ENCODE measurements at places on chromosomes 6 and 20.

- DNase-seq, result no peak
Measured at GRCh38 chr20:36796117-36796516, 22.6 kb upstream of the DSN1 start.

DNA sequence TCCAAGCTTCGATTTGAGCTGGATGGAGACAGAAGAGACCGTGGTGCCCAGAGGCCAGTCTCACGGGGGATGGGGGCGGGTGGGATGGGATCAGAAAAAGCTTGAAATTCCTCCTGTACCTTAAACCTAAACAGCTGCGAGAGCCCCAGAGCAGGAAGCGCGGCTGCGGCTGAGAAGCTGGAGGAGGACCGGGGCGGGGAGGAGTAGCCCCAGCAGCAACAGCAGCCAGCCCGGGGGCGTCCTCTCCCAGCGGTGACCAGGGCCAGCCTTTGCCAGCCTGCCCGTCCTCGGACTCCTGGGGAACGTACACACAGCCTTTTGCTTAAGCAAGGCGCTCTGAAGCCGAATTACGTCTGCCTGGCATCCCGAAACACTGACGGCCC, 17.4 kb upstream of the PRDM13 start:
- DNase-seq, result no peak

DNA sequence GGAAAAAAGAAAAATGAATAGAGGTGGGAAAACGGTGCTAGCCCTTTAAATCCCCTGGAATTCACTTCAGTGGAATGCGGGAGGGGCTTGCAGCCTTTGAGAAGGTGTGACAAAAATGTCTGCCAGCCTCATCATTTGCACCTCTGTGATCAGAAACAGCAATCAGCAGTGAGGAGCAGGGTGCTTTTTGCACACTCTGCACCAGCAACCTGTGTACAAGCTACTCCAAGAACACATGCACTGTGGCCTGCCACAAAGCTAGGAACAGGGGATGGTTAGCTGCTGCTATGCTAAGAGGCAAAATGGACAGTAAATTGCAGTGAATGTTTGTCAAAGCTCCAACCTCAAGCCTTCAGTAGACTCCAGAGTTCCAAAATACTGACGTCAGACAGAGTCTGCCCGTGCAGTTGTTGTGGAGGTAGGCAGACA, 29.7 kb downstream of the GINS1 start:
- peak; percentile 27 for DNase-seq

DNA sequence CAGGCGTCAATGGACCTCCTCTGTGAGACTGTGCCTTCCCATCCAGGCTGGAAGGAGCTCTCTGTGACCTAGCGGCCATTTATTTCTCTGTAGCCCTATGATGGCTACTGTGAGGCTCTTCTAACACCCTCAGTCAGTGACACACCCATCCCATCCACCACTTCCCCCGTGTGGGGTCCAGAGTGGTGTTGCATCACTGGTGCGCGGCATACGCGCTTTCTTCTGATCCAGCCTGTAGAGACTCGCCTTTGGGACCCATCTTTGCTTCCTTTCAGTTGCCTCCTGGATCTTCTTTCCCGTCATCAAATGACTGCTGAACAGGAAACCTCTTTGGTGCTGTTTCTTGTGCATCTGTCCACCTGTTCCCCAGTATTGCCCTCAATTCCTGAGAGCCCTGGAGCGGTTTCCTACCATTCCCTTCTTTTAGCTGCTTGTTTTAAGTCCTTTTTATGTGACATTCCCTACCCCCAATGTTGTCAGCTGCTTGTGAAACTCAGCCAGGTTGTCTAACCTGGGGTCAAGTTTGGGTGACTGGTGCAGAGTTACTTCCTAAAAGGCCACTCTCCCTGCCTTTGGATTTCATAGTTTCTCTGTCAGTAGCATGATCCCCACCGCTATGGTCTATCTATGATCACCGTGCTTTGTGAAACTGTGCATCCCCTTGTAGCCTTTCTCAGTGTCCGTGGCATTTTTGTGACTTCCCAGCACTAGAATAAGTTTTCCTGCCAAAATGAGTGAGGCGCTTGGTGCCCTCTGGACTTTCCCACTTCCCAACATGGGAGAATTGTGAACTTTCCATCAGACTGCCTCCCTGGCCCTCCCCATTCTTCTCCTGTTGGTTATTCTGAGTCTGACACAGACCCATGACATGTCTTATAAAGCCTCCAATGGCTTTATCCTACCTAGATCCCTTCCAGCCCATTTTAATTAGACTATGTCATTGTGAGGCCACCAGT, 5.7 kb downstream of the PRR3 start:
- no peak for DNase-seq

- no peak for DNase-seq
Measured at GRCh38 chr6:27892649-27893058, 19.5 kb downstream of the OR2B2 start.

DNA sequence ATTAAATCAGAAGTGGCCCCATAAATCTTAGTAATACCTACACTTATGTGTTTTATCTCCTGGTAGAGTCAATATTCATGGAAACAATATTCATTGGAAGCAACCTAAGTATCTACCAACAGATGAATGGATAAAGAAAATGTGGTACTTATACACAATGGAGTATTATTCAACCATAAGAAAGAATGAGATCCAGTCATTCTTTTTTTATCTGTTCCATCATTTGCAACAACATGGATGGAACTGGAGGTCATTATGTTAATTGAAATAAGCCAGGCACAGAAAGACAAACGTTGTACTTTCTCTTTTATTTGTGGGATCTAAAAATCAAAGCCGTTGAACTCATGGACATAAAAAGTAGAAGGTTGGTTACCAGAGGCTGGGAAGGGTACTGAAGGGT, 268.5 kb downstream of the ZFAND3 start:
- no peak for DNase-seq

GRCh38 chr20:1163105-1163504, 21.7 kb downstream of the TMEM74B start:
- no peak for DNase-seq

DNA sequence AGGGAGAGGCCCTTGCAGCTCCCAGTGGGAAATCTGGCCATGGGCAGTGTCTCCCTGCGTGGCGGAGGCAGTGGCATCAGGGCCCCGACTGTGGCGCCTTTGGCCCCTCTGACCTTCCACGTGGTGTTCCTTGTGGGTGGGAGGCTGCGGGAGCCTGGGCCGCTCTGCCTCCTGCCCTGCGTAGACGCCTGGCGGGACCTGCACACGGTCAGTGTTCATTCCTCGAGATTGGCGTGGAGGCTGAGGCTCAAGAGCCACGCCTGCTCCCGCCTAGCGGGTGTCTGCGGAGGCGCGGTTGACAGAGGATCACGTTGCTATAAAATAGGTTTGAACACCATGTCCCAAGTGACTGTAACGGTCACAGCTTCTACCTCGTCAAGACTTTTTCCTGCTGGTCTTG, 14.0 kb downstream of the COL9A3 start:
- no peak for DNase-seq

- DNase-seq, result no peak
Measured at GRCh38 chr20:40657526-40657925, 31.5 kb downstream of the MAFB start.

DNA sequence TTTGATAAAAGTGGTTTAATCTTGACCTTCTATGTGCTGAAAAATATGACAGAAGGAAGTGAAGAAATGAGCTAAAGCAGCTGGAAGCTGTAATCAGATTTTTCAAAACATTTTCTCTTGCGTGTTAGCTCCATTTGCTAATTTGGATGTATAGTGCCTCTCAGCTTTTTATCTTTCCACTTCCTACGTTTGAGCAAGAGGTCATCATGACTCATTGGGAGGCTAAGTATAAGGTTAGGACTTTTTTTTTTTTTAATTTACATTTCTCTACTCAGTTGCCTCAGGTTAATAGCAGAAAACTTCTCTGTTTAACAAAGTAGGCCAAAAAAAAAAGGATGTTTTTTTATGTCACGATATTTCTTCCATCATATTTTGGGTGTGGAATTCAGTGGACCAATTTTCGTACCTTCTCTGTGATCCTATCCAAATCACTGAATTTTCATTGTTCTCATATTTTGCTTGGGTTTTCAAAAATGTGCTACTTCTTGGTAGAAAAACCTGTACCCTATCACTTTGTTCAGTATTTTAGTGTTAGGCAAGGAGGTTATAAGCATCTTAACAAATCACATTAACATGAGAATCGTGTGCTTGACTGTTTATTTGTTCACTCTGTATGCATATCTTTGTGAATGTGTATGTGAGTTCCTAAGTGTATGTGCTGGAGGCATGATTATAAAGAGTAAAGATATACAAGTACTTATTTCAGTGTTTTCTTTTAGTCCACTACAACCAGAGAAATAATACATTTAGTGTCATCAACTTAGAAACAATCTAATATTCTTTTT, 1028.3 kb upstream of the EYS start:
- no peak for DNase-seq

GRCh38 chr20:45545754-45546453, 1.3 kb downstream of the EPPIN start:
- peak; percentile 54 for DNase-seq

DNA sequence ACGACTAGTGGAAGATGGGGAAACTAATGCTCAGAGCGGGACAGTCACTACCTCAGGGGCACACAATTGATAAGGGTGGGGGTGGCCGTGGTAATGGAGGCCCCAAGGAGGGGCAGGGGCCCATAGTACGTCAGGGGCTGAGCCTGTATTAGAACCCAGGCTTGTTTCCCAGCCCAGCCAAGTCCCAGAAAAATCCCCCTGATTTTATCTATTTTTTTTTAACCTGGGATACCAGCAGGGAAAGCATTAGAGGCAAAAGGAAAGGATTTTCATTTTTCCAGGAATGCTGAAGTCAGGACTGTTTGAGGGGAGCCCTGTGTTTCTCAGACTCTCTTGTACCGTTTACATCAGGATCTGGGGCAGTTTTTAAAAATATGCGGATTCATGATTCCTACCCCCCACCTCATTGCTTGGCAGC, 382 bp downstream of the MYH7B start:
- no peak for DNase-seq

GRCh38 chr20:40536808-40537207, 152.2 kb downstream of the MAFB start:
- DNase-seq, result no peak

- DNase-seq, result no peak
Measured at GRCh38 chr6:141968632-141969031, 164.1 kb upstream of the GJE1 start.

- no peak for DNase-seq
Measured at GRCh38 chr6:14228571-14228970, 111.0 kb downstream of the CD83 start.

DNA sequence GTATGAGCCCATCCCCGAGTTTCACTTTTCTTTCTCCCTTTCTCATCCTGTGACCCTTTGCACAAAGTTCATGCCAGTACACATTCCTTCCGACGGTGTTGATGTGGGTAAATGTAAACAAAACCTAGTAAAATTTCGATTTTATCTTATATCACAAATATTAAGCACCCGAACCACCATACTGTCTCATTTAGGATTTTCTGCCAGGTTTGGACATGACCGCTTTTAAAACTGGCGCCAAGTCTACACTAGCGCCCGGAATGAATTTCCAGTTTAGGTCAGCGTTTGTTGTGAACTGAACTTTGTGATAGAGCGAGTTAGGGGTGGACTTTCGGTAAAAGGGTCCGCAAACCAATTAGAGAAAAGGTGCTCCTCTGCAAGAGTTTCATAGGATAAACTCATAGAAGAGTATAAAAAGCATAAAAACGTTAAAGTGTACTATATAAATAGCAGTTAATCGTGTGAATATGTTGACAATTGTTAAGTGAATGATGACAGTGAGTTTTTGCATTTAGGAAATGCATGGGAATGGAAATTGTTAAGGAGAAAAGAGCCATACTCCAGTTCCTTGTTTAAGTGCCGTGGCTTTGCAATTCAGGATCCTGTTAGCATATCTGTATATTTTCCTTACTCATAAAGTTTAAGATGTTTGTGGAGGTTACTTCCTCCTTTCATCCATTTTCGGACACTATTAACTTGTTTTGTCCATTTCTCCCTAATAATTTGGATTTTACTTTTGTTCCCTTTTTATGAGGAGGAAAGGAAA, 937 bp downstream of the AKAP7 start:
- DNase-seq, result peak; percentile 32

DNA sequence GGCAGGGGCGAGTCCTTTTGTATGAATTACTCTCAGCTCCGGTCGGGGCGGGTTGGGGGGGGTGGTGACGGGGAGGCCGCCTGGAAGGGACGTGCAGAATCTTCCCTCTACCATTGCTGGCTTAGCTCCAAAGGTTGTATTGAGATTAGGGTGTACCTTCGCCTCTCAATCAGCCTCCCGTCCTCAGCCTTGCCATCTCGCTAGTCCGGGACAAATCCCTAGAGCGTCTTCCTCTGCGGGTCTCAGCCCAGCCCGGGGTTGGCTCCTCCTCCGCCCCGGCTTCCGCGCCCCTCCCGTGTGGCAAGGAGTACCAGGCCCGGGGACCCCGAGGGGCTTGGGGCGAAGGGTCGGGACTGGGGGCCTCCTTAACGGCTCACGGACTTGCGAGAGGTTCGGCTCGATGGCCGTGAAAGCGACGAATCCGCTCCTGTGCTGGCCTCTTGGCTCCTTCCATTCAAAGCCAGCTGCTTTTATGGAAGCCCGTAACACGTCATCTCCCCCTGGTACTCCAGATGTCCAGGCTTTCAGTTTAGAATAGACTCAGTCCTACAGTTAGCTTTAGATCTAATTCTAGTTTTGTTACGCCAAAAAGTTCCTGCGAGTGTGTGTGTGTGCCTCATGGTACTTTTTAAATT, 636 bp upstream of the EEF1A1 start:
- DNase-seq, result peak; percentile 56

- no peak for DNase-seq
Measured at GRCh38 chr6:33080127-33081089, 4.6 kb downstream of the HLA-DPB1 start.

- no peak for DNase-seq
Measured at GRCh38 chr6:43977404-43978111, 149.7 kb downstream of the MRPL14 start.

DNA sequence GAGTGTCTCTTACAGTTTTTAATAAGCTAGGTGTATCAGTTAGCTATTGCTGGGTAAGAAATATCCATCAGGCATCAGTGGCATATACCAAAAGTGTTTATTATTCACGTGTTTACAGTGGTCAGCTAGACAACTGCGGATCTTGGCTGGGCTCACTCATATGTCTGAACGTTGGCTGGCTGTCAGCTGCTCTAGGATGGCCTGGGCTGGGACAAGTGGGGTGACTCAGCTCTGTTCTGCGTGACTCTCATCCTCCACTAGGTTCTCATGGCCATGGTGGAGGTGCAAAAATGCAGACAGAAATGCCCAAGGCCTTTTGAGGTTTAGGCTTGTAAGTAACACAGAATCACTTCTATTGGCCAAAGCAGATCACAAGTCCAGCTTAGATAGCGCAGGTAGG, 22.0 kb downstream of the ZNF341 start:
- no peak for DNase-seq

DNA sequence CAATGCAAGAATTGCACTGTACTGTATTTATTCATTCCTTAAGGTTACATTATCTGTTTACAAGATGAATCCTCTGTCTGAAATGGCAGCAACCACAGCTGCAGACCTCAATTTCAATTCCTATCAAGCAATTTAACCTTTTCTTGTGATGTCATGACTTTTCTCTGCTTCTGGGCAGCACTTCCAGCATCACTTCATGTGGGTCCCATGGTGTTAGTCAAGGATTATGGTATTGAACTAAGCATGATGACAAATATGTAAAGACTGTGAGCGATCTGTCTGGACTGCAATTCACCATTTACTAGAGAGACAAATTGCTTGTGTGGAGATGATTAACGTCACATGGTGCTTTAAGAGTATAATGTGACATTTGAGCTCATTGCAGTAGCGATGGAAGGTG, 90.5 kb upstream of the CCN2 start:
- no peak for DNase-seq

- DNase-seq, result no peak
Measured at GRCh38 chr20:52060794-52061714, 130.5 kb downstream of the ZFP64 start.
